ENCODE measurements at places on chromosomes 11 and 22.

GRCh38 chr11:1338201-1339065, 29.0 kb upstream of the TOLLIP start:
- DNase-seq, result peak; percentile 72

DNA sequence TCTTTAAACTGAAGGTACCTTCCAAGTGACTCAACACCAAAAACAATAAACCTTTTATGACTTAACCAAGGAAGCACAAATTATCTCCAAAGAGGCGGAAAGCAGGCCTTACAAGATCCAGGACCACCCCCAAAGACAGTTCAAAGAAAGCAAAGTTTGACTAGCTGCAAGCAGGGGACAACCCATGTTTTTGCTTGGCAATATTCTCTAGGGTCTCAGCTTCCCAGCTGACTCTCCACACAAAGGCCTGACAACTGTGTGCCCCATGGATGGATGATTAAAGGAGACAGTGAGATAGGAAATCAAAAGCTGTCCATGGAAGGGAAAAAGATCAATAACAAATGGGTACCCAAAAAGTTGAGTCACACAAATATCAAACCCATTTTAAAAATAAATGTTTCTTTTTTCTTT, 232.2 kb downstream of the DDX10 start:
- no peak for DNase-seq

DNA sequence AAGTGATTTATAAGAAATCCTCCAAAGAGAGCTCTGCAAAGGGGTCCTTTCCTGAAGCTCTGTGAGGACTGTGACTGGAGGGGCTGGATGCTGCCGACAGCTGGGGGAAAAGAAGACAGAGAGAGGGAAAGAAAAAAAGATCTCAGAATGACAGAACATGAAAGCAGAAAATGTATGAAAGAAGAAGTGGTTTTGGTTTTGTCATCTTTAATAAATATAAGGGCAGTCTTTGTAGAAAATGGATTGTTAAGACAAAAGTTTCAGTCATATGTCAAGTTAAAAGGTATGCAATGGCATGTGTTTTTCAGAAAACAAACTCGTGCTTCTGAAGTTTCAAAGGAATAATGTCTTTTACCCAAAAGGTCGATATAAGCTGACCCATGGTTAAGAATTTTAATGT, 105.5 kb downstream of the CCDC83 start:
- no peak for DNase-seq

- no peak for DNase-seq
These were observed 103.7 kb downstream of the PICALM start for GRCh38 chr11:85965202-85965601.

DNA sequence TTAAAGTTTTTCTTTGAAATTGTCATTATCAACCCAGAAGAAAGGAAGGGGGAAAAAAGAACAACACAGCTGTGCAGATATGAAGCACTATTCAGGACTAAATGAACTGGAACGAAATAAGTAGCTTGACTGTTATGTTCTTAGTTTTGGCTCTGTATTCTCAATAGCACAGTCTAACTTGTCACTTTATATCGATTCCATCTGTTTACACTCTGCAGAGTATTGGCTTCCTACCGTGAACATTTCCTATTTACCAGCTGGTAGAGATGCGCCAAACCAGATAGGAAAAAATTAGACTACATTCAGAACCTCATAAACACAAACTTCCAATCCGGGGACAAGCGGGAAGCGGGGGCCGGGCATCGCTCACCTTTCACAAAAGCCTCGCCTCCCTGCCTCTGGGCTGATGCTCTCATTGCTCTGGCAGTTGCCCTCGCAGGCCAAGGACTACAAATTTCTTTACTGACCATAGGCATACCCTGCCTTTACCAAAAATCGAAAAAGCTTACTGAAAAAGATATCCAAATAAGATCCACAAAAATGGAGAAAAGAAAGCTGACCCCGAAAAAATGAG, 66.2 kb downstream of the EFCAB6 start:
- no peak for DNase-seq

- DNase-seq, result no peak
These were observed 32.4 kb downstream of the ZC3H12C start for GRCh38 chr11:110125632-110126031.
